ENCODE measurements at places on chromosomes 5 and 9.

GRCh38 chr9:79526149-79526672, 45.6 kb upstream of the TLE4 start:
- no peak for DNase-seq

DNA sequence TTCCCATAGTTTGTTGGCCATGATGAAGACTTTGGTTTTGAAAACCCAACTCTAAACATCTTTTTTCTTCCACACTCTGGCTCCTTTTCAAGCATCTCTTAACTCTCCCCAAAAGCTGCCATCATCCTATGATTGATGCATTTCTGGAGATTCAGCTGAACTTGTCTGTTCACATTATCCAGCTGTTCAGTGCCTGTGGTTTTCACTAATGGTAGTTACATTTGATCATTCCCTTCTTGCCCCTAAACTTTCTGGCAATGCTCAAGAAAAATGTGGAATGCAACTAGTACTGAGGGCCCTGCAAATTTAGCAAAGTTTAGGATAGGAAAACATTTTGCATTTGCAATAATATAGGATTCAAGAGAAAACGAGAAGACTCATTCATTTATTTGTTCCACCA, 267.5 kb downstream of the ENC1 start:
- no peak for DNase-seq

GRCh38 chr9:82209797-82210470, 221.4 kb downstream of the SPATA31D1 start:
- DNase-seq, result no peak

DNA sequence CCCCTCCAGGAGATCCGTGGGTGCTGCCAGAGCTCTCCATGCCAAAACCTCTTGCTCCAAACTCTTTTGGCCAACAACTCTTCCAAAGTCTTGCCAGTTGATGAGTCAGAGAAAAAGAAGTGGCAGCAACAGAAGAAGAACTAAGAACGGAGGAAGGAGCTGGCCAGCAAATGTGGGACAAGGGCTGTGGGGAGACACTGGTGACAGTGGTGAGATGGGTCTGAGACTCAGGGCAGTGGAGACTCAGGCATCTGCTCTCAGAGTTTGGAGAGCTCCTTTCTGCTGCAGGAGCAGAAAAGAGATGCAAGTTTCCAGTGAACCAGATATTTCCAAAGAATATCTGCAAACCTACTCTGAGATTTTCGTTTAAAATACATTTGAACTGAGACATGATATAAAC, 92.3 kb upstream of the SEMA6A start:
- no peak for DNase-seq

Measured in inflammatory macrophage (primary cell).